ENCODE measurements at places on chromosomes 5 and 9. TPM values are rescaled to one million over a fixed set of nuclear protein-coding genes. Genes with fewer than 3 reads are reported as not detected.

Gene AQP7
- total RNA-seq: 0.54 TPM

Gene FOXD4L4
- total RNA-seq: 0.45 TPM

Gene MUSK
- 0.27 TPM for total RNA-seq

GRCh38 chr9:37241340-37241739 lies 121.0 kb downstream of the ZCCHC7 start:
- no peak for DNase-seq

- DNase-seq: no peak
Measured at GRCh38 chr9:91186632-91187108, 175.0 kb downstream of the AUH start.

- no peak for DNase-seq
Measured at GRCh38 chr5:165149431-165149830, 1644.0 kb downstream of the MAT2B start.

GRCh38 chr5:14853685-14854084 lies 17.9 kb downstream of the ANKH start:
- no peak for DNase-seq

DNA sequence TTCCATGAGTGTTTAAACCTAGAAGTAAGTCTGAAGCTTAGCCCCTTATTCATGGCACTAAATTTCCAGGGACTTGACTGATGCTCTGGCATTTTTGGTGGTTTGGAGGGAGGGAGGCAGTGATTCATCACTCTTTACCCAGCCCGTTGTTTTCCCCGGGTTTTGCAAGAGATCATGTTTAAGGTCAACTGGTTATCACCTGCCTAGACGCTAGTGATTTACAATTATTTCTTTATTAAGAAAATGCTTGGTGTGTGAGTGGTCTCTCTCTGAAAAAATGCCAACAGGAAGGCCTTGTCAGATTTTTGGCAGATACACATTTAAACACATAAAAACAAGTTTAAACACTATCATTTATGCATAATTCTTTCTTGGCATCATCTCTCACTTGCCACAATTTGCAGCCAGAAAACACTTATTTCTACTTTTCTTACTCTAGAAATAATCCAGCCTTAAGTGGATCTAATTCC lies 737.9 kb upstream of the ZNF608 start:
- DNase-seq: no peak
